Thymus (tissue), 14 donors: ENCODE measurements at places on chromosomes 2 and 18. TPM values are rescaled to one million over a fixed set of nuclear protein-coding genes. Genes with fewer than 3 reads are reported as not detected.

DNA sequence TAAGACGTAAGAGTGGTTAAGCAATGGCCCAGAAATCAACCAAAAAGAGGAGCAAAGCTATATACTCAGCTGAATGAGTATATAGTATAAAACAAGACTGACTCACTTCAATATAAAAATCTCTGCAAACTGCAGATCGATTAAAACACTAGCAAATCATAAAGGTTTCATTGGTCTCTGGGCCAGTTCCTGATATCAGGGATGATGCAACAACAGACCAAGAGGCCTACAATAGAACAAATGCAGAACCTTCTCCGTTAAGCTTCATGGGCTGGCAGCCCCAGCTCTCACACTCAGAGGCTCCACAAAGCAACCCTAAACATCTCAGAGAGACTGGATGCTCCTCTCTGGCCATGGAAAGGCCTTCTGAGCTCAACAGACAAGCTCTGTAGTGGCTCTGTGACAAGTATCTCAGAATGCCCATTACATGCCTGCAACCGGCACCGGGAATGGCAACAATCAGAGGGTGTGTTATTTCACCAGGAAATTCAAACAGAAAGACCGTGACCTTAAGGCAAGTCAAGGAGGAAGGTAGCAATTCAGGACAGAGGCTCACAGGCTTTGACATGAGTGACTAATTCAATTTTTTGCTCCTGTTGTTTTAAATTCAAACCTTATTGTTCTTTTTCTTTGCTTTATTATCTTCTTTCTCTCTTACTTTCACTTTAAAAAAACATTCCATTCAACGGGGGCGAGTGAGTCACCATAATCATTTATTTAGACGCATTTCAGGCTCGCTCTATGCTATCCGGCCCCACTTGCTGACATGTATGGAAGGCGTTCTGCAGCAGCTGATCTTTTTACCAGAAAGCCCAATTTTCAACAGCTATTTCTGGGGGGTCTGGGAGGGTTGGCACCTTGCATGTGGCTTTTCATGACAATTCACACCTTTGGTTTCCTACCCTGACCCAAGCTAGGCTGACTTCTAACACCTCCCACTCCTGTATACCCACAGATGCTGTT, 15.1 kb downstream of the CYRIA start:
- DNase-seq, result no peak
- no peak overlapping the region for H3K27ac ChIP-seq
- H3K36me3 ChIP-seq, result no peaks in the 10 kb centered on the region
- H3K4me1 ChIP-seq, result peaks cover 14% of the 10 kb centered on the region
- no peak overlapping the region for H3K4me3 ChIP-seq
- H3K27me3 ChIP-seq, result no peaks in the 10 kb centered on the region

DNA sequence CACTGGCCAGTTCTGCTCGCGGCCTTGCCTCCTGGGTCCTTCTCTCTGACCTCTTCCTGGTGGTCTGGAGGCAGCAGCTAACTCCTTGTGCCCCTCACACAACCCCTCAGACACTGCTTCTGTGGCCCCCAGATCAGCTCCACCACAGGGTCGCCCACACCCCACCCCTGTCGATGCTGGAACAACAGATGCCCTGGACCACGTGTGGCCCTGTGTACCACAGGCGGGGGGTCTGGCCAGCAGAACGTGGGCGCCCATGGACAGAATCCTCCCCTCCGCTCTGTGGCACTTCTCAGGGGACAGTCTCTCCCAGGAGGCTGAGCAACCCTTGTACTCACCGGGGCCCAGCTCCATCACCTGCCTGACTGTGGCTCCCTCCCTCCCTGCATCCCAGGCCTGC, 245.6 kb downstream of the NDUFA10 start:
- DNase-seq, result no peak
- no peak overlapping the region for H3K27ac ChIP-seq
- no peak overlapping the region for H3K4me3 ChIP-seq
- H3K27me3 ChIP-seq, result peaks cover 29% of the 10 kb centered on the region
- peaks cover 12% of the 10 kb centered on the region for H3K4me1 ChIP-seq

DNA sequence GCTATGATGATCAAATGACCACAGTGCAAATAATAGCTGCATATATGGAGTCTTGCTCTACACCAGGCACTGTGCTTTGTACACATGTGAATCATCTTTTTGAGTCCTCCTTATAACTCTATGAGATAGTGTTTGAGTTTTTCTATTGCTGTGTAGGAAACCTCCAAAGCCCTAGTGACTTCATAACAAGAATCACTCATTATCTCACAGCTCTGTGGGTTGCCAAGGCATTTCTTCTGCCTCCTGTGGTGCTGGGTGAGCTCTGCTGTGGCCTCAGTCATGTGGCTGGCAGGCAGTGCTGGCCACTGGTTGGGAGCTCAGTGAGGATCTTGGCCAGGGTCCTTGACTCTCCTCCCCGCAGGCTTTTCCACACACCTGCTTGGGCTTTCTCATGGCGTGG, 153.4 kb downstream of the CAPN13 start:
- no peak overlapping the region for H3K4me3 ChIP-seq
- H3K4me1 ChIP-seq, result no peaks in the 10 kb centered on the region

- H3K27ac ChIP-seq, result no peak overlapping the region
- no peak overlapping the region for H3K4me3 ChIP-seq
These were observed 57.3 kb downstream of the VIT start for GRCh38 chr2:36753706-36754221.

- DNase-seq, result no peak
- H3K27ac ChIP-seq, result no peak overlapping the region
- no peaks in the 10 kb centered on the region for H3K27me3 ChIP-seq
- no peaks in the 10 kb centered on the region for H3K36me3 ChIP-seq
- no peak overlapping the region for H3K4me3 ChIP-seq
- no peaks in the 10 kb centered on the region for H3K4me1 ChIP-seq
These were observed 347.5 kb upstream of the CELF4 start for GRCh38 chr18:37913051-37913450.

DNA sequence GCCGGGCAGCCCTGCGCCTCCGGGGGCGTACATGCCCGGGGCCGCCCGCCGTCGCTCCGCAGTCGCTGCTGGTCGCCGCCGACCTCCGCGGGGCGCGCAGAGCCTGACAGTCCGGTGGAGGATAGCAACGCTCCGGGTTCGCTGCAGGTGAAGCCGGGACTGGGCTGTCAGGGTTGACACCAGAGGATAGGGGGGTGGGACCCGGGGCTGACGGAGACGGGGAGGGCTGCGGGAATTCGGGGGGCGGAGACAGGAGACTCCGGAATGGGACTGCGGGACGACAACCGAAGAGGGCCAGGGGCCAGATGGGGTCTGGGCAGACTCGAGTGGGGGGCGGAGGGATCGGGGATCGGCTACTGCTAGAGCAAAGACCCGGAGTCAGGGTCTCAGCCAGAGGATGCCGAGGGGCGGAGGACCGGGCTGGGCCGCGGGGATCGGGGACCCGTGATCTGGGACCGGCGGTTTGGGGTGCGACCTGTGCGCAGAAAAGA, 403 bp downstream of the TMEM127 start:
- H3K36me3 ChIP-seq, result peaks cover 40% of the 10 kb centered on the region
- peak overlapping the region; percentile 91 for H3K27ac ChIP-seq
- H3K4me1 ChIP-seq, result peaks cover 19% of the 10 kb centered on the region
- H3K27me3 ChIP-seq, result no peaks in the 10 kb centered on the region

- peaks cover 11% of the 10 kb centered on the region for H3K4me1 ChIP-seq
- DNase-seq, result no peak
- no peaks in the 10 kb centered on the region for H3K27me3 ChIP-seq
- no peak overlapping the region for H3K27ac ChIP-seq
These were observed 66.7 kb downstream of the EDAR start for GRCh38 chr2:108922141-108922915.

- no peaks in the 10 kb centered on the region for H3K36me3 ChIP-seq
- H3K4me1 ChIP-seq, result peaks cover 3% of the 10 kb centered on the region
- no peak overlapping the region for H3K27ac ChIP-seq
- no peaks in the 10 kb centered on the region for H3K27me3 ChIP-seq
These were observed 71.6 kb upstream of the RFX8 start for GRCh38 chr2:101546376-101547058.

TMEM150A gene
- 2.3 TPM for total RNA-seq

DNA sequence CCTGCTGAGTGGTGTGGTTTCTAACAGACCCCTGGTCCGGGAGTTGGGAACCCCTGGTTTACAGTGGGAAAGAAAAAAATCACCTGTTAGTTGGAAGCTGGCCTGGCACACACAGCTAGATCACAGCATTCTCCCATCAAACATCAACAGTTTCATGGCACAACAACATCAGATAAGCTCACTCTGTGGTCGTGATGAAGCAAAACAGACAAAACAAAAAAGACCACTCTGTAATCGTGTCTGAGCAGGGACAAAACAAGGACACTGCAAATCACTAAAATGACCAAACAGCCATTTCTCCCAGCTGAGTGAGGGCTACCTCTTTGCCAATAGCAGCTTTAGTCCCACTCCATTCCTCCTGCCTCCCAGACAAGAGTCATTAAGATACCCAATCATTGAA, 9.0 kb upstream of the IMPACT start:
- H3K4me1 ChIP-seq, result no peaks in the 10 kb centered on the region
- DNase-seq, result no peak
- H3K4me3 ChIP-seq, result no peak overlapping the region

EVA1A gene
- total RNA-seq, result 12.7 TPM

GRCh38 chr18:44507729-44508325, 172.9 kb upstream of the SETBP1 start:
- no peaks in the 10 kb centered on the region for H3K36me3 ChIP-seq
- no peaks in the 10 kb centered on the region for H3K27me3 ChIP-seq
- peak; percentile 62 for DNase-seq

IL36RN gene
- total RNA-seq, result 0.09 TPM

- H3K4me3 ChIP-seq, result no peak overlapping the region
- H3K27ac ChIP-seq, result no peak overlapping the region
- no peak for DNase-seq
- no peaks in the 10 kb centered on the region for H3K36me3 ChIP-seq
- no peaks in the 10 kb centered on the region for H3K4me1 ChIP-seq
- no peaks in the 10 kb centered on the region for H3K27me3 ChIP-seq
These were observed 130.4 kb downstream of the IRS1 start for GRCh38 chr2:226669249-226669648.

DNA sequence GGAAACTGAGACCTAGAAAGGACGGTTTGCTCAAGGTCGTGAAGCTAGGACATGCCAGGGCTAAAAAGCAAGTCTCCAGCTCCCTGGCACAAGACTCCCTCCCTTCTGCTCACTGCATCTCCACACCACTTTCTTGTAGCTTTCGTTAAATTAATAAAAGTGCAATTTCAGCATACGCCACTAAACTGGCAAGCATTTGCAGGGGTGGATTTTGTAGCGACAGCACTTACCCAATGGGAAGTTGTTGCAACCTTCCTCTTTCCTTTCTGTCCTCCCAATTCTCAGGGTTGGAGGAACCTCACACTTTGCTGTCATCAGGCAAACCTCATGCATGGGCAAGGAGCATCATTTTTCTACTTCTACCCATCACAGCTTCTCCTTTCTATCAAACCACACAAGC, 7.4 kb upstream of the RHOB start:
- no peak for DNase-seq
- H3K27me3 ChIP-seq, result peaks cover under 1% of the 10 kb centered on the region
- H3K4me1 ChIP-seq, result no peaks in the 10 kb centered on the region
- no peaks in the 10 kb centered on the region for H3K36me3 ChIP-seq
- H3K4me3 ChIP-seq, result no peak overlapping the region

SLC20A1 gene
- total RNA-seq, result 27.2 TPM

DNA sequence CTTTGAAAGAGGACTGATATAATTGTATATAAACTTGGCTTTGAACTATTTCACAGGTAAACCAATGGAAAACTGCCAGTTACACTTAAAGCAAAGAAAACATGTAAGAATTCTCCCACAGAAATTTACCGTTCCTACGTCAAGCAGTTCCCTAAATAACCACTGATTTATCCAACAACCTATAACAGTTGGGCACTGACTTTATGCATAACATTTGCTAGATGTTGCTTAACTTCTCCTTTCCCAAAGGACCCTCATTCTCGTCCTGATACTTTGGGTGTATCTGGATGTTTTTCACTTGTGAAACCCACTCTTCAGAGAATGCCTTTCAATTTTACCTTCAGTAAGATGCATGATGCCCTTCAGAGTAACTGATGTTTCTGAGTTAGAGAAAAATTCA, 43.8 kb downstream of the STAT1 start:
- no peak overlapping the region for H3K27ac ChIP-seq
- no peak overlapping the region for H3K4me3 ChIP-seq
- no peak for DNase-seq
- H3K27me3 ChIP-seq, result no peaks in the 10 kb centered on the region

MAL gene
- total RNA-seq, result 190 TPM

SNRNP27 gene
- 65.0 TPM for total RNA-seq

NEUROD1 gene
- total RNA-seq, result 0.09 TPM

DNA sequence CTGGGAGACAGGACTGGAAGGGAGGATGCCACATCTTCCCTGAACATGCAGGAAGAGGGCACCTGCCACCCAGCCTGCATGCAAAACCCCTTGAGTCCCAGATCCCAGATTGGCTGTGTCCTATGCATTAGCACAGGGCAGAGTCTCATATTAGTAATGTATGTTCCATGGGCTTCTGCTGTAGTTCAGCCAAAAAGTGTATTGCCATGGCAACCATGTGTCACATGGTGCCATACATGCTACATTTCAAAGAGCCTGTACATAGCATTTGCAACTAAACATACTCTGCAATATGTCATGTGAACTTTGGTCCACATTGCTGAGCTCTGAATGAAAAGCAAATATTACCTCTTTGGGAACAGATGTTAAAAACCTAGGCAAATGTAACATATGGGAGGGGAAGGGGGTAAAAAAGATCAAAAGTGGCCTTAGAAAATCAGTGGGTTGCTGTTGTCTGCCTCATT, 78.4 kb downstream of the DPP4 start:
- no peaks in the 10 kb centered on the region for H3K27me3 ChIP-seq
- peaks cover 33% of the 10 kb centered on the region for H3K4me1 ChIP-seq
- H3K27ac ChIP-seq, result peak overlapping the region; percentile 60
- DNase-seq, result peak; percentile 70

GRCh38 chr18:67919316-67919715, 402.8 kb upstream of the DSEL start:
- DNase-seq, result no peak
- H3K27ac ChIP-seq, result no peak overlapping the region
- no peak overlapping the region for H3K4me3 ChIP-seq
- no peaks in the 10 kb centered on the region for H3K27me3 ChIP-seq
- H3K4me1 ChIP-seq, result no peaks in the 10 kb centered on the region

NEU2 gene
- not detected for total RNA-seq

GRCh38 chr2:197934261-197934933, 130.0 kb downstream of the PLCL1 start:
- no peaks in the 10 kb centered on the region for H3K36me3 ChIP-seq
- H3K4me3 ChIP-seq, result no peak overlapping the region
- DNase-seq, result peak; percentile 46
- H3K27ac ChIP-seq, result no peak overlapping the region

- no peaks in the 10 kb centered on the region for H3K36me3 ChIP-seq
- H3K4me3 ChIP-seq, result no peak overlapping the region
- DNase-seq, result no peak
- H3K4me1 ChIP-seq, result no peaks in the 10 kb centered on the region
These were observed 88.2 kb downstream of the PKP4 start for GRCh38 chr2:158544998-158545397.
